ENCODE measurements at places on chromosomes 16 and 17.

DNA sequence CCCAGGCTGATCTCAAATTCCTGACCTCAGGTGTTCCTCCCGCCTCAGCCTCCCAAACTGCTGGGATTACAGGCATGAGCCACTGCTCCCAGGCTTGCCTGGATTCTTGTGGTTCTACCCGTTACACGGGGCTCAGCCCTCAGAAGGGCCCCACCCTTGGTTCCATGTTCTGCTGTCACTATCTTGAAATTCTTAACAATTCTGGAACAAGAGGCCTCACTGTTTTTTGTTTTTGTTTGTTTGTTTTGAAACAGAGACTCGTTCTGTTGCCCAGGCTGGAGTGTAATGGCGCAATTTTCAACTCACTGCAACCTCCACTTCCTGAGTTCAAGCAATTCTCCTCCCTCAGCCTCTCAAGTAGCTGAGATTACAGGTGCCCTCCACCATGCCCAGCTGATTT is 96.6 kb downstream of the CACNG3 start:
- DNase-seq: no peak

DNA sequence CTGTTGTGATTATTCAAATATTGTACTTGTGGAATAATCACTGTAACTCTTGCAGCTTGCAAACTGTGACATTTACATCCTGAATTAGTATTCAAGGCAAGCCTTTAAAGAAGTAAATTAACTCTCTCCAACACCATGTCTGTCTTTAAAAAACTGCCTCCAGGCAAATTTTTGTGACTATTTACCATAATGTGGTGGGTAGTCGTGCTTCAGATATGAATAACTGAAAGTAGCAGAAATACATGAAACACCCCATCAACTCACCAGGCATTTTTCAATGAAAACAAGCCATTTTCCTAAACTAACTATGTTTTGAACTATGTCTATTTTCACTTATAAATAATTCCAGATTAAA is 217.4 kb upstream of the PSMD7 start:
- DNase-seq: no peak

GRCh38 chr17:2977157-2977556 is 86.2 kb downstream of the OR1D5 start:
- no peak for DNase-seq

DNA sequence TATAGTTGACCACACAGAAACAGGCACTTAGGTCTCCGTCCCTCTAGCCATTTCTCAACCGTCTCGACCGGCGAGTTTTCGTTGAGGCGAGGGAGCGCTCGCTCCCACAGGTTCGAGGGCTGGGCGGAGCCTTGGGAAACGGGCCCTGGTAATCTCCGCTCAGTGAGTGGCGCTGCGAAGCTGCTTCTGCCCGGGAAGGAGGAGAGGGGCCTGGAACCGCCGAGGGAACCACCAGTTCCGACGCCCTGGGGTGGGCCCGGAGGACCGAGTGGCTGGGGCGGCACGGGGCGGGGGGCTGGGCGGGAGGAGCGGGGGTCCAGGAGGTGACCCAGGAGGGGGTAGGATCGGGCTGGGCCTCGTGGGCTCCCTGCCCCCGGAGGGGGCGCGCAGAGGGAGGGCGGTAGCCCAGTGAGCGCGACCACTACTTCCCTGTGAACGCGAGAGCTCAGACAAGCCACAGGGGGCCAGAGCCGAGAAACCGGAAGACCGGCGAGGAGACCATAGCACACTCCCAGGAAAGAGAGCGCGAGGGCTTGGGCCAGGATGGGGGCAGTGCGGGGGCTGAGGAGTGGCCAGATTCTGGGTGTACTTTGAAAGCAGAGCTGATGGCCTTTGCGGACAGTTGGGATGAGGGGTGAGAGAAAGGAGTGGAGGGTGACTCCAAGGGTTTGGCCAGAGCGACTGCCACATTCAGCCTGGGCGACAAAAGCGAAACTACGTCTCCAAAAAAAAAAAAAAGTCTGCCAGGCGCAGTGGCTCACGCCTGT is 29.9 kb upstream of the ARL4D start:
- peak; percentile 69 for DNase-seq

DNA sequence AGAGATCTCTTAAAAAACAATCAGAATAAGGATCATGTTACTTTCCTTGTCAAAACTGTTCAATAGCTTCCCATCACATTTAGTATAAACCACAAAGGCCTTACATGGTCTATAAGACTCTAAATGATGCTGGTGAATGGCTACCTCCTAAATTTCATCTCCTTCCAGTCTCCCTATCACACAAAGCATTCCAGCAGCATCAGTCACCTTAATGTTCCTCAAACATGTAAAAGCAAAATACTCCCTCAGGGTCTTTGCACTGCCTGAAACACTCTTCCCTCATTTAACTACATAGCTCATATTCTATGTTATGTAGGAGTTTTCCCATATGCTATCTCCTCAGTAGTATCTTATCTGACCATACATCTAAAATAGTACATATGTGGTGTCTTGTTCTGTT is 53.5 kb upstream of the INTS2 start:
- DNase-seq: peak; percentile 21

All from bronchial epithelial cell (primary cell).